ENCODE measurements at places on chromosomes 16 and 17. TPM values are rescaled to one million over a fixed set of nuclear protein-coding genes. Genes with fewer than 3 reads are reported as not detected.

The SLC2A4 gene
- total RNA-seq: 0.24 TPM

The SLFN12 gene
- total RNA-seq: 7.9 TPM

The PHOSPHO1 gene
- total RNA-seq: not detected

The SCRN2 gene
- total RNA-seq: 18.0 TPM

The GRIN2A gene
- not detected for total RNA-seq

The KRTAP1-1 gene
- total RNA-seq: not detected

The NXN gene
- total RNA-seq: 0.31 TPM

DNA sequence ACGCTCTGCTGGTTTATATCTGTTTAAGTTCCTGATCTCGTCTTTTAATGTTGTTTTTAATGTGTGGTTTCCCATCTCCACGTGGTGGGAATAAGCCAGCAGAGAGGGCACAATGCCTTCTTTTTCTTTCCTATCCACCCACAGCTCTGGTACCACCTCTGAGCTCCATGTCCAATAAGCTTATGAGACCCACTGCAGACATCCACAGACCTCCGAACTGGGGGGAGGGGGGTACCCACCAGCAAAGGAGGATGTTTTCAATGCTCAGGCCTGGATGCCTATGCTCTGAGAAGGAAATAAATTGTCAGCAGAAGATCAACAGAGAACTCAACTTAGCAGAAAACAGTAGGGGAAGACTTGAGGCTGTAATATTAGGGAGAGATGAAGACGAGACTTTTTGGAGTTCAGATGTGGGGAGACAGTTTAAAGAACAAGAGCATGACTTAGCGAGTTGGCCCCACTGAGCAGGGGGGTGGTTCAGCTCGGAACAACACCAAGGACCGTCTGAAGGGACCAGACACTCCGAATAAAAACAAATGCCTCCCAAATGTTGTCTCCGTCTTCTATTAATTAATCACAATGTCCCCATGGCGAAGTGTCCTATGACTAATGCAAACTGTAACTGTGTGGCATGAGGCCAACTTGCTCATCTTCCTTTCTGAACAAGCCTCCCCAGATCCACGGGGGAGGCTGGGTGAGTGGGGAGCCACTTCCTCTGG lies 62.7 kb downstream of the GAS7 start:
- no peak for DNase-seq

DNA sequence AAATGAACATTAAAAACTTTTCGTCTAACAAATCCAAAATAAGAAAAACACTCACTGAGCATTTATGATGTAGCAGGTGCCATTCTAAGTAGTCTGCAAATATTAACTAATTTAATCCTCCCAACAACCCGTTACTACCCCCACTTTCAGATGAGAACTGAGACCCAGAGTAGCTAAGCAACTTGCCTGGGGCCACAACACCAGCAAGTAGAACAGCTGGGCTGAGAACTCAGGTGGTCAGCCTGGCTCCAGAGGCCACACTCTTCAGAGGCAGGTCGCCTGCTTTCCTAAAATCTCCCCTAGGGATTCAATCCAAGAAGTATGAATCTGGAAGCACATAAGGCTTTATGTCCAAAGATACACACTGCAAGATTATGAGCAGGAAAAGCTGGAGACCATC lies 6.2 kb downstream of the MBTPS1 start:
- no peak for DNase-seq

DNA sequence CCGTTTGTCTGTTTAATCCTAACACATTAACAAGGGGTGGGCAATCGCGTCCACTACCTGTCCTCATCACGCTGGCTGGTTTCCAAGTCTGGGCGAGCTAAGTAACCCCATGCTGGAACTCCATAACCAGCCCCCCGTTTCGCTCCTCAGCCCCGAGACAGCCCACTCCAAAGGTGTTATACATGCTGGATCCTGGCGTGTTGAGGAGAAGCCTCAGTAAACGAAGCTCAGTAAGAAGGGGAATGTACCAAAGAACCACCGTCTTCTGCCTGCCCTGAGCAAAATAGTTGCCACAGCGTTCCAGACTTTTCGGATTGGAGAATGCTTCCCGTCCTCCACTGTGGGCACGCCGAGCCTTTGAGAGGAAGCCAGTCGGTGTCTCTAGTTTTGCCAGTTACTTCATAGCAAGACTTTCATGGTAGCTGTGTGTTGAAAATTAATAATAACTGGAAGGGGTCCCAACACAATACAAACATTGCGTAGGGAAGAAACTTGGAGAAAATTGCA lies 16.1 kb upstream of the C17orf78 start:
- no peak for DNase-seq

GRCh38 chr17:12928736-12929135 lies 89.1 kb downstream of the ELAC2 start:
- DNase-seq: no peak

GRCh38 chr16:6725634-6726331 lies 606.9 kb upstream of the RBFOX1 start:
- no peak for DNase-seq

- no peak for DNase-seq
These were observed 34.7 kb downstream of the ANKRD40 start for GRCh38 chr17:50672831-50673551.

GRCh38 chr17:4605826-4606225 lies 21.5 kb downstream of the SMTNL2 start:
- no peak for DNase-seq

DNA sequence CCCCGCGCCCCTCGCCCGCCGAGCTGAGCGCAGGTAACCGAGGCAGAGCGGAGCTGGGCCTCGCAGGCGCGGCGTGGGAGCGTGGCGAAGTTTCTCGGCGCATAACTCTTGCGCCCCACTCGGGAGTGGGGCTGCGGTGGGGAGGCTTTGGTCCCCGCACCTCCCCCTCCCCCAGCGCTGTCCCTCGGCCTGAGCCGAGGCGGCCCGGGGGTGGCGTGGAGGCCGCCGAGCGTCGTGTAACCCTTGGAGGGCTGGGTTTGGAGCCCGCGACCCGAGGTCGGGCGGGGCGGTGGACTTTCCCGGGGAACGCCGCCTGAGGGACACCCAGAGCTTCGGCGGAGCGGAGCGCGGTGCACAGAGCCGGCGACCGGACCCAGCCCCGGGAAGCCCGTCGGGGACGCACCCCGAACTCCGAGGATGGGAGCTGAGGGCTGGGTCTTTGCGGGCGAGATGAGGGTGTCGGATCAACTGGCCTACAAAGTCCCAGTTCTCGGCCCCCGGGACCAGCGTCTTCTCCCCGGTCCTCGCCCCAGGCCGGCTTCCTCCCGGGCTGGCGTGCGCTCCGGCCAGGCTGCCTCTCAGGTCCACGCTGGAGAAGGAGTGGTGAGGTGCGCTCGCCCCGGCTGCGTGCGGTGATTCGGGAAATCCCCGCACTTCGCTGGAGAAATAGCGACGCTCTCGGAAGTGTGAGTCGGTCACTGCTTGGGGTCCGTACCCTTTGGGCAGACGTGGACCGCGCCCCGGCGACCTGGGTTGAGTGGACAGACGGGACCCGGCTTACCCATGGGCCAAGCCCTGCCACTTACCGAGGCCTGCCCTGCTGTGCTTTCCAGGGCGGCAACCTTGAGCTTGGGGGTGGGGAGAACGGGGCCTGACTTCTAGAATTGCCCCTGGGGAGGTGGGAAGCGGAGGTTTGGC lies 168.4 kb downstream of the RAB11FIP4 start:
- DNase-seq: no peak

DNA sequence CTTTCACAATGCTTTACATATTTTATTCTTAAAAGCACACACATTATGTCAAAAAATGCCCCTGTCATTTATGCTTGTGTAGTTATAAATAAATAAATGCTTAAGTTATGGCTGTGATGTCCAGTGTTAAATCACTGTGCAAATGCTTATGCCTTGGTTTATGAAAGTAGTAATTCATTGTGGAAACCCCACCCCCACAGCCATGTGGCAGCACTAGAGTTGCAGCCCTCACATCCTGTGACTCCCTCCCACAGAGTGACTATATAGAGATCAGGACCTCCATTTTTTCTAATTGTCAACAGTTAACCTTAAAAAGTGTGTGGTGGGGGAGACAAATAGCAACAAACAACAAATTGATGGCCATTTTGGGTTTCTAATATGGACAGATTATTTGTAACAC lies 2.4 kb downstream of the SKAP1 start:
- peak; percentile 43 for DNase-seq

DNA sequence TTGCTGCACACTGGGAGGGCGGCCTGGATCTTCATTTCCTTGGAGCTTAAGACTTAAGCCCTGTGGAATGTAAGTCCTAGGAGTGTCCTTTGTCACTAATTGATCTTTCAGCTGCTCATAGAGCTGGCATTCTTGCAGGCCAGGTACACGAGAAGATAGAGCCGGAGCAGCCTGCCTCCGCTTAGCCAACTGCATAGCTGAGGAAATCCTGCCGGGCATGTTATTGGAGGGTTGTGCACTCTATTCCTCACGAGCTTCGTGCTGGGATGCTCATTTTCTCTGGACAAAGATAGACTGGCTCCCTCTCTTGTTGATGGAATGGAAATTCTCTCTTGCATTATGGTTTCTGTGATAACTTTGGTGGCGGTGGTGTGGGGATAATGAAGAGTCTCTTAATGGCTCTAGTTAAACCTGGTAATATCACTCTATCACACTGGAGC lies 76.9 kb downstream of the RPA1 start:
- DNase-seq: no peak

GRCh38 chr16:46947900-46948547 lies 25.4 kb downstream of the DNAJA2 start:
- no peak for DNase-seq

GRCh38 chr17:67829331-67829730 lies 4.0 kb downstream of the BPTF start:
- no peak for DNase-seq

- no peak for DNase-seq
These were observed 45.5 kb upstream of the SLC25A19 start for GRCh38 chr17:75334723-75335122.

DNA sequence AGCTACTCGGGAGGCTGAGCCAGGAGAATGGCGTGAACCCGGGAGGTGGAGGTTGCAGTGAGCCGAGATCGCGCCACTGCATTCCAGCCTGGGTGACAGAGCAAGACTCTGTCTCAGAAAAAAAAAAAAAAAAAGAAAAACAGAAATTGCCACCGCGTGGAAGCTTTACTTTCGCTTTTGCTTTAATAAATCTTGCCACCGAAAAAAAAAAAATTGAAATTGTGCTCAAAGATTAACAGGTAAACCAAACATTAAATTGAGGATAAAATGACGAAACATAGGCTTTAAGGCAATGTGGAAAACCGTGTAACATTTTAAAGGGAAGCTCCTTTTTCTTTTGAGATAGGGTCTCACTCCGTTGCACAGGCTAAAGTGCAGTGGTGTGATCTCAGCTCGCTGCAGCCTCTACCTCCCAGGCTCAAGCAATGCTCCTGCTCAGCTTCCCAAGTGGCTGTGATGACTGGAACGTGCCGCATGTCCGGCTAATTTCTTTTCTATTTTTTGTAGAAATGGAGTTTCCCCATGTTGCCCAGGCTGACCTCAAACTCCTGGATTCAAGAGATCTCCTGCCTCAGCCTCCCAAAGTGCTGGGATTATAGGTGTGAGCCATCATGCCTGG lies 40.1 kb downstream of the ZNF276 start:
- DNase-seq: no peak

DNA sequence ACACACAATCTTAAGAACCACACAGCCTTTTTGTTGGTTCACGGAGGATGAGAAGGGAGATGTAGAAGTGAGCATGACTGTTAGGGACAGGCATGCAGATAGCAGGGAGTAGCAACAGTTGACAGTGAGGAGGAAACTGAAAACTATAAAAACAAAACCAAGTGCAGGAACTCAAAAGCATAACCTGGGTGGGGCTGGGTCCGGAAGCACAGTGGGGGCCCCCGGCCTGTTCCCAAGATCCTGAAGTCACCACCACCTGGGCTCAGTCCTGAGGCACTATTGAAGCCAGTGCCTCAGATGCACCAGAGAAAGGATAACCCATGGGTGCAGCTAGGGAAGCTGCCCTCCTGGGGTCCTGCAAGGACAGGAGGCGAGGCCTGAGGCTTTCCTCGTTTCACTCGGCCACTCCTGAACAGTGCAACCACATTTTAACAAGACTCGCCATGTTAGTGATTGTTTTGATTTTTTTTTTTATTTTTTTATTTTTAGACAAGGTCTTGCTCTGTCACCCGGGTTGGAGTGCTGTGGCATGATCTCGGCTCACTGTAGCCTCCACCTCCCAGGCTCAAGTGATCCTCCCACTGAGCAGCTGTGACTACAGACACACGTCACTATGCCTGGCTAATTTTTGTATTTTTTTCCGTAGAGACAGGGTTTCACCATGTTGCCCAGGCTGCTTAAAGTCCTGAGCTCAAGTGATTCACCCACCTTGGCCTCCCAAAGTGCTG lies 27.7 kb upstream of the CBX4 start:
- DNase-seq: no peak

DNA sequence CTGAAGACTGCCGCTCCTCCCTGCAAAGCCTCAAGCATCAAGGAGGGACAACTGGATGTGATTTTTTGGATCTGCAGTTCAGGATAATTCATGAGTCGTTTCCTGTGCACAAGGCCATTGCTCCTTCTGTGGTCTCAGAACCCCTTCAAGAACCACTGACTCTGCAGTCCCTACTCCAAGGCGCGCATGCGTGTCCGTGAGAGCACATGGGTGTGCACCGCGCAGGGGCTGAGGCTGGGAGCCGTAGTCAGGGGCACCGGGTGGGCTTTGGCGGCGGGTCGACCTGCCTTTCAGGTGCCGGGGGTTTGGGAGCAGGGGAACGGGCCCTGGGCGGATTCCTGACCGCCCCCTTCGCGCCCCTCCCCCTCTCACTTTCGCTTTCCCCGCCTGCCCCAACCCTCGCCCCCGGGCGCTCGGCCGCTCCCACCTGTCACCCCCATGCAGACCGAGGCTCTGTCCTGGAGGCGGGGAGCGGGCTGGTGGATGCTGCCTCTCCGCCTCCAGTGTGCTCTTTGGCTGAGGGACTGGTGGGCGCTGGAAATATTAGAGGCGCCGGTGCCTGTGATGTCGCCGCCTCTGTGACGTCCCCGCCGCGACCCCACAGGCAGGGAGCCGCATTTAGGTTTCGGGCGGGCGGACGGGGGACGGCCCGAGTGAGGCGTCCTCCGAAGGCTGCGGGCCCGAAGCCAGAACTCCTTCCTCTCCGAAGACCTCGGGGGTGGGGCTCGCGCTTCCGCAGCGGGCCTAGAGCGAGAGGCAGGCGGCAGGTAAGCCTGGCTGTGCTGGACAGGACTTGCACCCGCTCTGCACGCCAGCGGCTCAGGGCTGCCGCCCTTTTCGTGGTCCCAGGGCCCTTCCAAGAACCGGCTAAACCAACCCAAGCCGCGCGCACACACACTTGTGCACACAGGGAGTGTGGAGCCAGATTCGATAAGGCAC lies at the start of gene SPATA32:
TSS of gene SPATA32 (minus strand) at position 518 of the 939 bp plus-strand sequence. CDS start at position 440, 78 bp downstream.
- DNase-seq: peak; percentile 82

- no peak for DNase-seq
These were observed 53.5 kb upstream of the AKTIP start for GRCh38 chr16:53556521-53556920.

Measured in CD8-positive, alpha-beta memory T cell (primary cell).